ENCODE measurements at places on chromosomes 6 and 20. TPM values are rescaled to one million over a fixed set of nuclear protein-coding genes. Genes with fewer than 3 reads are reported as not detected.

WFDC5 gene
- total RNA-seq: 0.37 TPM

MRAP2 gene
- 0.76 TPM for total RNA-seq

DNA sequence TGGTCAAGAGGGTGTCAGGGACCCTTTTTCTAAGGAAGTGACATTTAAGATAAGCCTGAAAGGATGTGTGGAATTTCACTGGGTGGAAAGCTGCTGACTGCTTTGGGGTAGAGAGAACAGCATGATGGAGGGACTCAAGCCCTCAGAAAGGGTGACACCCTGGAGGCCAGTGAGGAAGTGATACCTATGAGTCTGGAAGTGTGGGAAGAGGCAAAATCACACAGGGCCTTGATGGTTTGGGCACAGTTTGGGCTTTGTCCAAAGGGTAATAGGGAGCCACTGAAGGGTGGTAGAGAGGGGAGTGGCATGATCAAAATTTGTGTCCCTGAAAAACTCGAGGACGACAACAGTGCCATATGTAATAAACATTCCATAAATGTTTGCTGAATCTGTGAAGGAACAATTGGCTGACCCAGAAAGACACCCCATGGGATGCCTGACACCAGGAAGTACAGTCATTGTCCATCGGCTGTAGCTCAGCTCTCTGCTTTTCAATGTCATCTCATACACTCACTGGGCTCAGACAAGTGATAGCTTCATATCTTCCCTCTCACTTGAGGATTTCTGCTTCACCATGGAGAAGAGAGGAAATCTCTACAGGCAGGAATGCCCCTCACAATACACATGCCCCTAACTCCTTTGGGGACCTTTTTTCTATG is 21.3 kb downstream of the CASS4 start:
- no peak for DNase-seq

DNA sequence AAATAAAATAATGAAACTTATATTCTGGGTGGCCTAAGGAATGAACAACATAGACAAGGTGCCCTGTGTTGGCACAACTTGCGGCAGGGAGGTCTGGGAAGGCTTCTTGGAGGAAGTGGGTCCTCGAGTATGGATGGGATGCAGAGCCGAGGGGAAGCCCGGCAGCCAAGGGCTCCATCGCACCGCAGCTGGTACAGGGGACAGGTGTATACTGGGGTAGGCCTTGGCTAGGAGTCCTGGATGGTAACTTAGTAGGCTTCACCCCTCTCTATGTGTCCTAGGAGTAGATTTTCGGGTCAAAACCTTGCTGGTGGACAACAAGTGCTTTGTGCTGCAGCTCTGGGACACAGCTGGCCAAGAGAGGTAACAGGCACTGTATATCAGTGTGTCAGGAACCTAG is 28.0 kb downstream of the RAB44 start:
- DNase-seq: no peak

DNA sequence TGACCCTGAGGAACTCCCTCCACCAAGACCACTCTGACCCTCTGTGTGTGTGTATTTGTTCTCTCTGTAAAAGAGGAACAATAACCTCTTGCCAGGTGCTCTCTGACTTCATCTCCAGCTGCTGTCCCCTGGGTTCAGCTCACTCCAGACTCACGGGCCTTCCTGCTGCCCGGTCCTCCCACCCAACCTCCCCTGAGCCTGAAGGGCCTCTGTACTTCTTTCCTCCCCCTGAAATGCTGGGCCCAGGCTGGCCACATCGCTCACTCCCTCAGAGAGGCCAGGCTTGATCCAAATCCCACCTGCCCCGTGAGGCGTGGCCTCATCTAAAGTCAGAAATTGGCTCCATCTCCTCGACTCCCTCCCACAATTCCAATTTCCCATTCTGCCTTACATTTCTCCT is 202.4 kb downstream of the PRKN start:
- DNase-seq: no peak

Measured in left lung (tissue), 14 donors.